Tongue (tissue), 3 donors: ENCODE measurements at places on chromosomes 16 and 17. TPM values are rescaled to one million over a fixed set of nuclear protein-coding genes. Genes with fewer than 3 reads are reported as not detected.

The RAC3 gene
- 7.4 TPM for total RNA-seq

The MYH13 gene
- 1.4 TPM for total RNA-seq

The ASPA gene
- total RNA-seq, result 4.4 TPM

The CCDC78 gene
- 1.4 TPM for total RNA-seq

The RNF222 gene
- 0.21 TPM for total RNA-seq

The FOXL1 gene
- total RNA-seq, result 1.8 TPM

The TMEM100 gene
- total RNA-seq, result 21.5 TPM

The HSD17B1 gene
- total RNA-seq, result 0.21 TPM

The ALDH3A1 gene
- total RNA-seq, result 17.1 TPM

The MT4 gene
- not detected for total RNA-seq

The EFNB3 gene
- total RNA-seq, result 2.3 TPM

The TBC1D3B gene
- 3.3 TPM for total RNA-seq

The LPCAT2 gene
- 27.0 TPM for total RNA-seq

The TBC1D26 gene
- total RNA-seq, result not detected
